Naive B cell (primary cell): ENCODE measurements at places on chromosomes 1 and 21.

GRCh38 chr1:3846541-3846940 is 10.5 kb downstream of the CEP104 start:
- DNase-seq: no peak

DNA sequence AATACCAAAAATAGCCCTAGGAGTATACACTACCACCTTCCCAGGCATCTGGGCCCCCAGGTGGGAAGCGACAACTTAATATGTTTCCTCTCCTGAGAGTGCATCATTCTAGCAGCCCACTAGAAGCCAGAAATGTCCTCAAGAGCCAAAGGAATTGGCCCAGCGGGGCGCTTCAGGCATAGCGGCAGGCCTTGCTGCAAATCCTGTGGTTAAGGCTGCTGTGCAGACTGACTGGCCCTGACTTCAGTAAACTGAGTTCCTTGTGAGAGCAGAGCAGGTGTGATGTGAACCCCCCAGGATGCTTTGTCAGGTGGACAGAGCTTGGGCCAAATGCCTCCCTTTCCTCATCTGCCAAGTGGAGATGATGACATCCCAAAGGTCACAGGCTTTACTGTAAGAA is 29.7 kb upstream of the LDLRAP1 start:
- no peak for DNase-seq

DNA sequence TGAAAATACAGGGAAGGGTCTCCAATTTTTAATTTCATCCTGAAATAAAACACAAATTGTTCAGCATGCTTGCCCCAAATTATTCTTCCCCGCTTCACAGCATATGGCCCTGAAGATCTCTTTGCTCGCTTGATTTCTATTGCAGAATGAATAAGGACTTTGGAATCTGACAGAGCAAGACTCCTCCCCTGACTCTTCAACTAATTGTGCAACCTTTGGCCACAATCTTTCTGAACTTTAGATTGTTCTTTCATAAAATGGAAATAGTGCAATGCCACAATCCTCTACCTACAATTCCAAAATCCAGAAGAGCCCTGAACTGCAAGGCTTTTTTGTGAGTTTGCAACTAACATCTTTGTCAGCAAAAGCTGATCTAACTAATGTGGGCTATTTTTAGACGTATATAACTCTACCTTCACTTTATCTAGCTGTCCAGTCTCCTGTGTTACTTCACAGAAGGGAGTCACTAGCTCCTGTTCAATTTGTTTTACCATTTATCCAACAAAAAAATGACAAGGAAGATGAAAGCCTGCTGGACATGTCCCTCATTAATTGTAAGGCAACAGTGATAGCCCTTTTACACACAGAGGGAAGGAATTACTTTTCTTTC is 13.4 kb downstream of the RNASEL start:
- DNase-seq: no peak

DNA sequence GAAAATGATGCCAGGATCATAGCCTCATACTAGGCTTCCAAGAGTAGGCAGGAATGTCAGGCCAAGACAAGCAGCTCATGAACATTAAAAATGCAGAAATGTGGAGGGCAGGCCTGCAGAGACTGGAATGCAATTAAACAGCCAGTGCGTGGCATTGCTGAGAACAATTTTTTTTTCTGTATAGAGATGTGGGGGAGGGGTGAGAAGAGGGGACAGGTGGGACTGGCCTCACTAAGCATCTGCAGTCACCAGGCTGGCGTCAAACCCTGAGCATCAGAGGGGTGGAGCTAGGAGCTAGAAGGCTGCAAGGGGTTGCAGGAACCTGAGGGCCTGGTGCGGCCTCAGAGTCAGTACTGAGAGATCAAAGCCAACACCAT is 114.1 kb downstream of the TNR start:
- DNase-seq: no peak

GRCh38 chr1:93015590-93015989 is 54.3 kb upstream of the DIPK1A start:
- no peak for DNase-seq

DNA sequence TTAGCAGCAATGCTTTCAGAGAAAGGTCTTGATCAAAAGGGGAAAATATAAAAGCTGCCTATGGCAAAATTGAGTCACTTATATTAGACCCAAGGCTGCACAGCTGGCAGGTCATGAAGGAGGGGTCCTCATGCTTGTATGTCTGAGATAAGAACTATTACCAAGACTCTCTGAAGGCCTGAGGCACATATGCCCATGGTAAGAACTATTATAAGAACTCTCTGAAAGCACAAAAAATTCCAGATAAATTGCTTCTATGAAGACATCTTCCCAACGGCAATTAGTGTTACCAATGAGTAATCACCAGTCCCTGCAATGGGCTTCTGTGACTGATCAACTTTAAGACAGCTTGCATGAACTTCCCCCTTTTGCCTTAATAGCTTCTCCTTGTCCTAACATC is 42.8 kb upstream of the LRIF1 start:
- no peak for DNase-seq

DNA sequence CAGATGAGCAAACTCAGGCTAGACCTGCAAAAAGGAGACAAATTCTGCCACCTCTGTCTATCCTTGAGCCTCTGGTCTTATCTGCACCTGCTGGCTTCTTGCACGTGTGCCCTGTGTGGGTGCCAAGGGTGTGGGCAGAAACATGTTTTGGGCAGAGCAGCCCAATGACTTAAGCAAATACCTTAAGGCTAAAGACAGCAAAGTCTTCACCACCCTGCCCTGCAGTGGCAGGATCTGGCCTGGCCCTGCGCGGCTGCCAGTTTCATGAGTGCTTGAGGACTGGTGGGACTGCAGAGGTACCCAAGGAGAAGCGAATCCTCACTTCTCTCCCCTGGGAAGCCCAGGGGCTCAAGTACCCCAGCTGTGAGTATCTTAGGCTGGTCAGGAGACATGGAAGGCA is 3.8 kb upstream of the SLC26A9 start:
- no peak for DNase-seq

DNA sequence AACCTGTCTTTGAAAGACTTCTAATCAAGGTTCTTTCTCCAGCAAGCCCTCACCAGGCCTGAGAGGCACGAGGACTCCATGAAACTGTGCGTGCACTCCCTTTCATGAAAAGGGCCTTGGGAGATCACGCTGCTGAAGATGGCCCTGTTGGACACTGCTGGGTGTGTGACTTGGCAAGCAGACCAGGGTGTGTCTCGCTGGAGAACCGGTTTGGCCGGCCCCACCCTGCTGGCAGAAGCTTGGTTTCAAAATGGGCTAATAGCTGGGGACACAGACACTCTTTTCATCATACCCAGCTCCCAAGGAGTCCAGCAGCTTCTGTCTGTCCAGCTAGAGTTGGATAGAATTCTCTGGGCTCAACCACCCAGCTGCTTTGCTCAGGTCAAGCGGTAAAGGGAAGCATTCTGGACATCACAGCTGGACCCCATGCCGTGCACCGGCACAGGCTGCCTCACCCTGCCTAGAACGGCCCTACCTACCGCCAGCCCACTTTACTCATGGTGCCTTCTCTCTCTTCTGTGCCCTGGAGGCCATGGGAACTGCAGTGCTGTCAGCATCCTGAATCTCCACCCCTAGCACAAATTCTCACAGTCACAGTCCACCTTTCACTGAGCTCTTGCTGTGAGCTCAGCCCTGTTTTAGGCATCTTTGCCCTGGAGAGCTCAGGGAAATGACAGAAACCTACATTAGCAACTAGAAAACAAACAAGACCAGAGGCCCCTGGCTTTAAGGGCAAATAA is 24.6 kb downstream of the PKP1 start:
- DNase-seq: no peak

DNA sequence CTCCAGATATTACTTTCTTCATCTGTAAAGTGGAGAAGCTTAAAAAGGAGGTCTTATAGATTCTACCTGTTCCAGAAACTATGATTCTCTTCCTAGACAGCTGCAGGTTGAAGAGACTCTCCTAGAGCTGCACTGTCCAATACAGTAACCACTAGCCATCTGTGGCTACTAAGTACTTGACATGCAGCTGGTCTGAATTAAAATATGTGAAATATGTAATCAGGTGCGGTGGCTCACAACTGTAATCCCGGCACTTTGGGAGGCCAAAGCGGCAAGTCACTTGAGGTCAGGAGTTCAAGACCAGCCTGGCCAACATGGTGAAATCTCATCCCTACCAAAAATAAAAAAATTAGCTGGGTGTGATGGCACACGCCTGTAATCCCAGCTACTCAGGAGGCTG is 15.8 kb downstream of the APP start:
- DNase-seq: no peak

GRCh38 chr1:29548091-29548490 is 311.8 kb downstream of the PTPRU start:
- no peak for DNase-seq

GRCh38 chr21:33383056-33383888 is 19.9 kb upstream of the IFNGR2 start:
- DNase-seq: peak; percentile 86

- DNase-seq: no peak
Observed at GRCh38 chr1:30586671-30587070, 136.7 kb downstream of the MATN1 start.
